ENCODE measurements at places on chromosomes 6 and 20. TPM values are rescaled to one million over a fixed set of nuclear protein-coding genes. Genes with fewer than 3 reads are reported as not detected.

HLA-DPB1 gene
- total RNA-seq: 37.6 TPM

CRISP2 gene
- 0.50 TPM for total RNA-seq

TPMT gene
- 17.5 TPM for total RNA-seq

KCNK5 gene
- 57.4 TPM for total RNA-seq

COL9A3 gene
- 113 TPM for total RNA-seq

PRICKLE4 gene
- 0.66 TPM for total RNA-seq

NOX3 gene
- not detected for total RNA-seq

GPR6 gene
- not detected for total RNA-seq

IYD gene
- total RNA-seq: not detected

ENPP5 gene
- 13.0 TPM for total RNA-seq

OR2H1 gene
- not detected for total RNA-seq

PRR3 gene
- total RNA-seq: 15.2 TPM

CD2AP gene
- total RNA-seq: 93.2 TPM

VSX1 gene
- 0.16 TPM for total RNA-seq

PLCB1 gene
- total RNA-seq: 20.6 TPM

RIPOR2 gene
- 22.5 TPM for total RNA-seq

PNPLA1 gene
- not detected for total RNA-seq

ERVFRD-1 gene
- not detected for total RNA-seq

NRSN2 gene
- total RNA-seq: 19.8 TPM
